Stimulated activated CD8-positive, alpha-beta memory T cell treated with anti-CD3 and anti-CD28 coated beads, Interleukin-7, amount 100 ng/mL, for 24 hours (primary cell): ENCODE measurements at places on chromosomes 16 and 17.

GRCh38 chr16:31108794-31109558 is 790 bp downstream of the BCKDK start:
- no peak for DNase-seq

- DNase-seq = no peak
These were observed 391.7 kb downstream of the XYLT1 start for GRCh38 chr16:17078931-17079631.

GRCh38 chr17:31722251-31723056 is 136.6 kb downstream of the COPRS start:
- DNase-seq = no peak

- no peak for DNase-seq
These were observed 27.1 kb upstream of the GCSH start for GRCh38 chr16:81123092-81123852.

DNA sequence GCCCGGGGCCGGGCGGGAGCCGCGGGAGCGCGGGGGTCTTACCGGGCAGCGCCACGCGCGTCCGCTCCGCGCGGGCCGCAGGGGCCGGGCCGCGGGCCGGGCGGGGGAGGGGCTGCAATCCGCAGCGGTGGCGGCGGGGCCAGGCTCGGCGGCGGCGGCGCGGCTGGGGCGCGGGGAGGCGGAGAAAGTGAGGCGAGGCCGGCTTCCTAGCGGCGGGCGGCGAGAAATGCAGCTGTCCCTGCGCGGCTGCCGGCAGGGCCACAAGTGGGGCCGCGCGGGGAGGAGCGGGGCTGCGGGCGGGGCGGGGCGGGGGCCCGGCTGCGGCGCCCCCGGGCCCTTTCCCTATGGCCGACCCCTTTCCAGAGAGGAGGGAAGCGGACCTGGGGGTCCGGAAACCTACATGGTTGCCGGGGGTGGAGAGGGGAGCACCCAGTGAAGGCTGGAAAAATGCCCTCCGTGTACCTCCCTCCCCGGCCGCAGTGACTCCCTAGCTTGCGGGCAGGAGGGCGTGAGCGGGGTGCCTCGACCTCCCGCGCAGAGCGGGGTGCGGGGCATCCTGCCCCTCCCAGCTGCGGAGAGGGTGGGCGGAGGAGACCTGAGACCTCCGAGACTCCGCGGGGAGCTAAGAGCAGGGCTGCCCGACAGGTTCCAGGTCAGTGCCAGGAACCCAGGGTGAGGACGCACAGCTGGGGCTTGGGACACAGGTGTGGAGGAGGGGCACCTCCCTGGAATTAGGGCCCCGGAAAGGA is at the start of gene CUEDC1:
TSS of gene CUEDC1 (minus strand) at position 230 of the 749 bp plus-strand sequence. CDS start 69,848 bp downstream, outside the sequence.
- DNase-seq = peak; percentile 28

DNA sequence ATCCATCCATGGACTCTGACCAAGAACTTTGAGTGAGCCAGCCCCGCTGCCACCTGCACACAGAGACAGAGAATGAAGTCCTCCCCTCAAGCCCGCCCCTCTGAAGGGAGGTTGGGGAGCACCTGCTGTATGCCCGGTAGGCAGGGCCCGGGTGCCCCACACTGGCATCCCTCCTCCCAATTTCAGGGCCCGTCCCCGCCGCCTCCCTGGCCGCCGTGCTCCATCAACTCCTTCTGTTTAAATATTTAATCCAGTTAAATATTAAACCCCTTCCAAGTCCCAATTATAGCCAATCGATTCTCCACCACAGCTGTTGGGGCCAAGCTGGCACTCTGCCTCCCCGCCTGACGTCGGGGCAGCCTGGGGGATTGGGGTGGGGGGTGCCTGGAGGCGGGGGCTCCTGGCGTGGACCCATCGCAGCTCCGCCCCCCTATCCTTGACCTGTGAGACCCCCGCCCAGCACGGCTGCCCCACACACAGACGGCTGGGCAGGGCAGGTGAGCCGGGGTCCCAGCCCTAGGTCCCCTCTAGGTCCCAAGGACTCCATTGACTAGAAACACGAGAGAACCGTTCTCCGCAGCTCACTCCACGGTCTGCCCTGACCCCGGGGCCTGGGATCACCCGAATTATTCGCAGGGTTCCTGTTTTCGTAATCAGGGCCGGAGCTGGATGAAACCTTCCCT is 18.0 kb upstream of the CACNA1H start:
- DNase-seq = no peak

- DNase-seq = no peak
These were observed 7.3 kb downstream of the CDH13 start for GRCh38 chr16:82633964-82634600.

DNA sequence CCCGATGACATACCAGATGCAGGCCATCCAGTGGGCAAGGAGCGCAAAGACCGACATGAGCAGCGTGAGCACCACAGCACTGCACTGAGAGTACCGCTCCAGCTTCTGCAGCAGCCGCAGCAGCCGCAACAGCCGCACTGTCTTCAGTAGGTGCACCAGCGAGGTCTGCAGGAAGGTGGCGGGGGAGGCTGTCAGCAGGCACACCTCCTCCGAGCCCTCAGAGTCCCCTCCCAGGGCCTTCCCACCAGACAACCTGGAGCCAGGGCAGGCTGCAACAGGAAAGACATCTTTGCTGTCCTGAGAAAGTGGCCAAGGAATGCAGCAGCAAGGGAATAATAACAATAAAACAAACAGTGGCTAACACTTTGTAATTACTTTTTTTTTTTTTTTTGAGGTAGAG is 9.1 kb downstream of the KCNH4 start:
- no peak for DNase-seq

DNA sequence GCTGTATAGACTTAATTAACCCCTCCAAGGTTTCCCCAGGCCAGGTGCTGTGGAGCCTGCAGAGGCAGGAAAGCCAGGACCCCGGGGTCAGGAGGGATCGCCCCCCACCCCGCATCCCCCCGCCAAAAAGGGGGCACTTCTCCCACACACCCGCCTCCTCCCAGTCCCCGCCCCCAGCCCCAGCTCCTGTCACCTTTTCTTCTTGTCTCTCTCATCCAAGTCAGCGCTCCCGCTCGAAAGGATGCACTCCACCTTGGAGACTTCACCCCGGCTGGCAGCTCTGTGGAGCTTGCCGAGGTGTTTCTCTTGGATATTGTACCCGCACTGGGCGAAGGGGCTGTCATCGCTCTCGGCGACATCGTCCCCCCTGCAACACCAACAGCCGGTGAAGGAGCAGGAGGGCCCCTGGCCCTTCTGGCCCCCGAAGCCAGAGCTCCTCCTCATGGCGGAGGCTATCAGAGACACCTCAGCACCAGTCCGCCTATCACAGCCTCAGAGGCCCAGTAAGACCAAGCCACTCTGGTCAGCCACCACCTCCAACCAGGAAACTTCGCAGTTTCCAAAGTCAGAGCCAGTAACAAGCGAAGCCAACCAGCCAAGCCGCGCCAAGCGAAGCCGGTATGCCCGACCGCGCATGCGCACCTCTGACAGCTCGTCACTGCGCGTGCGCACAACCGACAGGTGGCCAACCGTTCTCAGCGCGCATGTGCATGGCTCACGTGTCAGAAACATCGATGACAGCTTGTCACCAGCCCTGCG is 52.5 kb downstream of the SHCBP1 start:
- DNase-seq = no peak

DNA sequence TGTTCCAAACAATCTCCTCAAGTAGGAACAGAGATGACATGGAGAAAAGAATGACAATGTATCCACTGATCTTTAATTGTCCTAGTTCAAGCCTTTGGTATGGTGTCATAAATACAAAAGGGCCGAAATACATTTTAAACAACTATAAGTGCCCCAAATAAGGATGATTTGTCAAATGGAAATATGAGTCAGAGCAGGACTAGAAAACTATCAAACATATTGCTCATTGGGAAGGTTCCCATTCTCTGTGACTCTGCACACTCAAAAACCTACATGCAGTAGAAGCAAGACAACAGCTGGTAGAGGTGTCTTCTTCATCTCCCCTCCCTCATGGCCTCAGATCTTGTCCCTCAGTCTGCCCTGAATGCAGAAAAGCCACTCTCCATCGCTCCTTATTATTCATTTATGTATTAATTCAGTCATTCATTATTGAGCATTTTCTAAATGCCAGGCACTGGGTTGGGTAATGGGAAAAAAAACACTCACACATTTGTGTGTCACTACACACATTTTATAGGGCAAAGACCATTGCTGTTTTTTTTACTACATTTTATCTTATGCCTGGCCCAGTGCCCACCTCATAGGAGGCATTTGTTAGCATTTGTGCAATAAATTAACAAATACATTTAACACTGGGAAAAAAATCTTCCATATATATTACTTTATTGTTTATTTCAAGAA is 10.1 kb downstream of the CA10 start:
- no peak for DNase-seq

DNA sequence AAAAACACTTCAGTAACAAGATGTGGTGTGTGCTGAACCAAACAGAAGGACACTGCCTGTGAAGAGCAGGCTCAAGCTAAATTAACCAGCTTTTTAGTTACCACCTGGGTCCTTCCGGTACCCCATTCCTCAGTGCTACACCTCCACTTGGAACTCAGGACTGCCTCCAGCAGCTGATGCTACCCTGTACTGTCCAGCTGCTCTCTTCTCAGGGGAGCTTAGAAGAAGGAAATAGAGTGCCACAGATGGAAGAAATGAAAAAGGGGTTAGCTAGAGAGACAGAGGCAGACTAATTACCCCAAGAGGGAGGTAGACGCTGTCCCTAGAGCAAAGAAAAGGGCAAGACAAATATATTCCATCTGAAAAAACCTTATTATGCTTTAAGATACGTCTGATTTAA is 5.7 kb downstream of the MED13 start:
- DNase-seq = no peak

DNA sequence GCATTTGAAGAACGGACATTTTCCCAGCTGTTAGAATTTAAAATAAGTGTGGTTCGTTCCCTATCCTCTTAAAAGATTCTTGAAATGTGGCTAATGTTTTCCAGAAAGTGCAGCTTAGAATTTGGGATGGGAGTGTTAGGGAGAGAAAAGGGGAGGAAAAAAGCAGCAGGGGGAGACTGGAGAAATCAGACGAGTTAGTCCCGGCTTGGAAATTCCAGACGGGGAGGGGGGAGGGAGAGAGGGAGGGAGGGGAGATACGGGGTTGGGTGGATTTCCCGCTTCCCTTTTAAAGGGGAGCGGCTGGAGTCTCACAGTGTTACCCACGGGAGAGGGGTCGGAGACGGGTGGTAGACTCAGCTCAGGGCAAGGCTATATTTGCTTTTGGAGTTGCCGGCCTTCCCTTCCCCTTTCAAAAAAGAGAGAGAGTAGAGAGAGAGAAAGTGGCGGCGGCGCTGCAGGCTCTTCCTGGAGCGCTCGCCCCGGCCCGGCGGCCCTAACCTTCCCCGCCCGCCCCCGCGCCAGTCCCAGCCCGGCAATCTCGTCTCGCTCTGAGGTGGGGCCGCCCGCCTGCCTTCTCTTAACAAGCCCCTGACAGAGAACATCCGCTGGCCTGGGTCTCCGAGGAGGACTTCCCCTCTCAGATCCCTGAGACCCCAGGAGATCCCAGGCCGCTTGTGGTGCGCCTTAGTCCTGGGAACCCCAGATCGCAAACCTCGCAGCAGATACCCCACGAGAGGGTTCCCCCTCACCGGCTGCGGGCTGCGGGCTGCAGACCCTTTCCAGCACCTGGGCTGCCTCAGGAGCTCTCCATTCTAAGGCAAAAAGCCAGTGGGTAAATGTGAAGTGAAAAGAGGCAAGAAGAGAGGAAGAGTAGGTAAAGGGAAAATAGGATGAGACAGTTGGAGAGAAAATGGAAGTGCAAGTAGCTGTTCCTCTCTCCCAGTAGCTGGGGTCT is 6.6 kb downstream of the IGF2BP1 start:
- no peak for DNase-seq

DNA sequence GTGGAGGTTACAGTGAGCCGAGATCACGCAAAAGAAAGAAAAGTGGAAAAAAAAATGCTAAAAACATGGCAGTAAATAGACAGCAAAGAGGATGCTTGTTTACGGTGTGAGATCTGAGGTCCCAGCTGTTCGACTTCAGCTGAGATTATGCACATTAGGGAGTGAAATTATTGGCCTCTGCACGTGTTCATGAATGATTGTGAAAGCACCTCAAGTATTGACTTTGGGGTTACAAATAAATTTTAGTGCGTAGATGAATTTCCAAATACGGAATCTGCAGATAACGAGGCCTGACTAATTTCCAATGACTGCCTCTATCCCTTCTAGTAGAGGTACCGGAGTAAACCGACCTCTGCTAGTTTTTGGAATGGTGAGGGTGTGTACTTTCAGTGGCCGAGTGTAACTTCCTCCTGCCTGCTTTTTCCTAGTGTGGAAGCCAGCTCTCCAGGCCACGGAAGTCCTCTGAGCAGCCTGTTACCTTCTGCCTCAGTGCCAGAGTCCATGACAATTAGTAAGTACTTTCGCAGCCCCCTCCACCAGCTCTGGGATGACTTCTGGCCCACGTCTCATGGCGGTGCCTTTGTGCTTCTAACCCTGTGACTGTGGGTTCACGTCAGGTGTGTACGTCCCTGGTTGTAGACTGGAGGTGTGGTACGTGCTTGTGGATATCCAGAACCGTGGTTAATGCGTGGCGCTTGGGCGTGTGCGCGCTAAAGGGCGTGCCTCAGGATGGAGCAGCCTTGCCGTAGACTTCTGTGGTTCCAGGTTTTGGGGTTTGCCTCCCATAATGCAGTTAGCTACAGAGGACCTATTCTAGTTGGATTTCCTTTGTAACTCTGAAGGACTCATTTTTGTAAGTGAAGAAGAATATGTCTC is 102.1 kb downstream of the SNX29 start:
- no peak for DNase-seq

- no peak for DNase-seq
These were observed 75.8 kb downstream of the WWOX start for GRCh38 chr16:78175287-78175686.

DNA sequence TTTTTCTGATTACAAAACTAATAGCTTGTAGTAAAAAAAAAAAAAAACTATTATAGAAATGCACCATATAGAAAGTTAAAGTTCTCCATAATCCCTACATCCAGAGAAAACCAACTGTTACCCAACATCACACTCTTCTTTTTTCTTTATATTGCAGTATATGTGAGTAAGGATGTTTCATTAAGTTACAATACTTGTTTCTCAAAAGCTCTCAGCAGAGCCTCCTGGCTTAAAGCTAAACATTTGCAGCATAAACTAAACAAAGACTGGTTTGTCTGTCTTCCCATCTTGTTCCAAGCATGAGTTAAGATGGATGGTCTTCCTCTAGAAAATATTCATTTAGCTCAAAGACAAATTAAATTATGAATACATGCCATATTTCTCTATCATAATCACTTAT is 25.2 kb downstream of the GRB2 start:
- DNase-seq = no peak

DNA sequence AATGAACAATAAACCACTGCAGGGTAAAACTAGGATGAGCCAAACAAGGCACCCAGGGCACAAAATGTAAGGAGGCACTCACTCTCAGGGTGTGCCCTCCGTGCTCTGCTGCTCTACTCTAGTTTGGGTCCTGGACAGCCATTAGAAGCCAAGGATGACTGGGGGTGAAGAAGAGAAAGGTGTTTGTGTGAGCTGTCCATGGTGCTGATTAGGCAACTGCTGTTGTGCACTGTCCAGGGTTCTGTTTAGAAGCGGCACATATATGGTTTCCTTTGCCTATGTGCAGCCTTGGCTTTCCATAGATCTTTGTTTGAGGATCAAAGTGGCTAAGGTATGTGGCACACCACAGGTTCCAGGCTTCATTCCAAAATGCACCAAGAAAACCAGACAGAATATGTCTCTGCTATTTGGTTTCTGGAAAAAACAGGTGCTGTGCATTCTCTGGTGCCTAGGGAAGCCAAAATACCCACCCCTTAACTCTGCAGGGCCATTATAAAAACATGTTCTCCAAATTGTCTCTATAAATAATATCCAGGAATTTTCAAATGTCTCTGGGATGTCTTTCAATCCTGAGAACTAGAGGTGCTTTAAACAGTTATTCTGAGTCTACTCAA is 123.5 kb downstream of the CBLN1 start:
- DNase-seq = no peak
